Spinal cord (tissue), 10 donors: ENCODE measurements at places on chromosomes 5 and 9. TPM values are rescaled to one million over a fixed set of nuclear protein-coding genes. Genes with fewer than 3 reads are reported as not detected.

GRCh38 chr9:109717342-109717741 is 62.7 kb upstream of the PALM2AKAP2 start:
- H3K4me1 ChIP-seq = no peaks in the 10 kb centered on the region
- no peak for DNase-seq
- H3K4me3 ChIP-seq = no peak overlapping the region
- H3K36me3 ChIP-seq = no peaks in the 10 kb centered on the region
- no peak overlapping the region for H3K27ac ChIP-seq

The FOXI1 gene
- total RNA-seq = not detected

DNA sequence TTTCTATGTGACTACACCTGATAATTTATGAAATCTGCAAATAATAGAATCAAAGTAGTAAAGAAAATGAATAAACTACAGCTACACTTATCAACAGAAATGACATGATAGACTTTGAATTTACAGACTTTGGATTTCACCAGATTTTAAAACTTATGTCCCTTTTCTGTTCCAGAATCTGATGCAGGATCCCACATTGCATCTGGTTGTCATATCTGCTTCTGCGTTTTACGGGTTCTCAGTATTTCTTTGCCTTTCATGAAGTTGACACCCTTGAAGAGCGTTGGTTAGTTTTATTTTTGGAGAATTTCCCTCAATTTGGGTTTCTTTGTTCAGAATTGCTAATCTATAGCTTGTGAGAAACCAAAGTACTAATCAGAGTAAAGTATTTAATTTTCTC is 174.9 kb upstream of the ADCY2 start:
- H3K27me3 ChIP-seq = no peaks in the 10 kb centered on the region
- DNase-seq = no peak
- H3K36me3 ChIP-seq = no peaks in the 10 kb centered on the region
- H3K4me3 ChIP-seq = no peak overlapping the region
- no peaks in the 10 kb centered on the region for H3K4me1 ChIP-seq

DNA sequence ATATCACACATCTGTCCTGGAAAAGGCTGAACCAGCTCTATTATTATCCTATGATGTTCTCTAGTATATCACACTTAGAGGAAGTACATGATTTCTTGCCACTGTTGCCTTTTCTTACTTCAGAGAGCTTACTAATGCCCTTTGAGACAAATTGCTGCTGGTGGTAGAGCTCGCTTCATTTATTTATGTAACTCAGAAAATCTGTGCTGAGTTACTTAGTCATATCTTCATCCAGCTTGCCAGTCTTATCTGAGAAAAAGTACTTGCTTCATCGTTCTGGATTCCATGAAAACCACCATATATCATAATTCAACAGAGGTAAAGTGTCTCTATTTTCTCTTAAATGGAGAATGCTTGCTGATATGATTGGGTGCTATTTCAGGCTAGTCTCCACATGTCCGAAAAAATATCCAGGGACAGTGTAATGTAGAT is 26.6 kb downstream of the PTPDC1 start:
- no peak overlapping the region for H3K4me3 ChIP-seq
- no peaks in the 10 kb centered on the region for H3K36me3 ChIP-seq
- DNase-seq = no peak
- H3K4me1 ChIP-seq = peaks cover 5% of the 10 kb centered on the region
- no peak overlapping the region for H3K27ac ChIP-seq

- DNase-seq = no peak
- no peaks in the 10 kb centered on the region for H3K4me1 ChIP-seq
- H3K4me3 ChIP-seq = no peak overlapping the region
These were observed 45.4 kb downstream of the ALDH1A1 start for GRCh38 chr9:72907421-72907820.

DNA sequence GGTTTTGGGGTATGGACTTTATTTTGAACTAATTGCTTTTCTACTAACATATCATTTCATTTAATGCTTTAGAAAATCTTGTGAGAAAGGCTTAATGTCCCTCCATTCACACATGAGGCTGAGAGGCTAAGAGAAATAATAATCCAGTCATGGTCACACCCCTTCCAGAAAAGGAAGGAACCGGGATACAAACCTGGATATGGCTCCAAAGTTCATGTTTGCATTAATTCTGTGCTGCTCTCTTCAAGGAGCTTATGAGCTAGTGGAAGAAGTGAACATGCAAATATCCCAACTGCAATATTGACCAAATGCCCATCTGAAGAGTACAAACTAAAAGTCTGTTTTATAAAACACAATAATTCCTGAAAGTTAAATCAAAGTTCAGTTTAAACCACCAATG is 732.1 kb upstream of the RIOK2 start:
- H3K4me1 ChIP-seq = no peaks in the 10 kb centered on the region
- no peaks in the 10 kb centered on the region for H3K27me3 ChIP-seq
- H3K27ac ChIP-seq = no peak overlapping the region
- no peaks in the 10 kb centered on the region for H3K36me3 ChIP-seq
- DNase-seq = no peak
